ENCODE measurements at places on chromosomes 3 and 15. TPM values are rescaled to one million over a fixed set of nuclear protein-coding genes. Genes with fewer than 3 reads are reported as not detected.
A peak's percentile ranks its signal among the peaks of the same experiment; 100 is the strongest.

The CIB2 gene
- 0.75 TPM for polyA plus RNA-seq

The NANOGP8 gene
- not detected for polyA plus RNA-seq

The COL6A5 gene
- not detected for polyA plus RNA-seq

The CLDN18 gene
- polyA plus RNA-seq = not detected

The SLC12A1 gene
- not detected for polyA plus RNA-seq

- DNase-seq = peak; percentile 14
- H3K4me1 ChIP-seq = peaks cover 6% of the 10 kb centered on the region
- no peaks in the 10 kb centered on the region for H3K36me3 ChIP-seq
- no peaks in the 10 kb centered on the region for H3K27me3 ChIP-seq
- no peak overlapping the region for H3K4me3 ChIP-seq
Measured at GRCh38 chr15:56460071-56460470, 4.9 kb downstream of the MNS1 start.

GRCh38 chr3:27165321-27165721 lies 203.9 kb downstream of the NEK10 start:
- no peak for DNase-seq
- no peak overlapping the region for H3K4me3 ChIP-seq
- no peaks in the 10 kb centered on the region for H3K36me3 ChIP-seq
- H3K27ac ChIP-seq = no peak overlapping the region
- H3K27me3 ChIP-seq = no peaks in the 10 kb centered on the region

DNA sequence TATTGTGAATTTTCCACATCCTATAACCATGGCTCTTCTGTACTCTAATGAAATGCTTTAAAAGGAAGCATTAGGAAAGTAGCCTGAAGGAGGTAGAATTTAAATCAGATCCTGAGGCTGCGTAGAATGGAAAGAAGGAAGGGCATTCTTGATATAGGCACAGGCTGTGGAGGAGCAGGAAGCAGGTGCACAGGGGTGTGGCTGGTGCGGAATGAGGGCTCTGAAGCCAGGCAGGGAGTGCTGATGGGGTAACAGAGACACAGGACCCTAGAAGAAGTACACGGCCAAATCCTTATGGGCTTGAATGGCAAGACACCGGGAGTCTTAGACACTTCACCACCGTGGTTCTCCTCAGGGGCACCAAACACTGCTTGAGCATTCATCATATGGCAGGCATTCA lies 97.0 kb downstream of the MYLK start:
- no peaks in the 10 kb centered on the region for H3K36me3 ChIP-seq
- no peaks in the 10 kb centered on the region for H3K4me1 ChIP-seq
- no peaks in the 10 kb centered on the region for H3K27me3 ChIP-seq
- no peak overlapping the region for H3K4me3 ChIP-seq
- no peak overlapping the region for H3K27ac ChIP-seq

- no peaks in the 10 kb centered on the region for H3K4me1 ChIP-seq
- no peak overlapping the region for H3K4me3 ChIP-seq
- no peaks in the 10 kb centered on the region for H3K36me3 ChIP-seq
Measured at GRCh38 chr3:97125902-97126499, 311.6 kb downstream of the EPHA6 start.

DNA sequence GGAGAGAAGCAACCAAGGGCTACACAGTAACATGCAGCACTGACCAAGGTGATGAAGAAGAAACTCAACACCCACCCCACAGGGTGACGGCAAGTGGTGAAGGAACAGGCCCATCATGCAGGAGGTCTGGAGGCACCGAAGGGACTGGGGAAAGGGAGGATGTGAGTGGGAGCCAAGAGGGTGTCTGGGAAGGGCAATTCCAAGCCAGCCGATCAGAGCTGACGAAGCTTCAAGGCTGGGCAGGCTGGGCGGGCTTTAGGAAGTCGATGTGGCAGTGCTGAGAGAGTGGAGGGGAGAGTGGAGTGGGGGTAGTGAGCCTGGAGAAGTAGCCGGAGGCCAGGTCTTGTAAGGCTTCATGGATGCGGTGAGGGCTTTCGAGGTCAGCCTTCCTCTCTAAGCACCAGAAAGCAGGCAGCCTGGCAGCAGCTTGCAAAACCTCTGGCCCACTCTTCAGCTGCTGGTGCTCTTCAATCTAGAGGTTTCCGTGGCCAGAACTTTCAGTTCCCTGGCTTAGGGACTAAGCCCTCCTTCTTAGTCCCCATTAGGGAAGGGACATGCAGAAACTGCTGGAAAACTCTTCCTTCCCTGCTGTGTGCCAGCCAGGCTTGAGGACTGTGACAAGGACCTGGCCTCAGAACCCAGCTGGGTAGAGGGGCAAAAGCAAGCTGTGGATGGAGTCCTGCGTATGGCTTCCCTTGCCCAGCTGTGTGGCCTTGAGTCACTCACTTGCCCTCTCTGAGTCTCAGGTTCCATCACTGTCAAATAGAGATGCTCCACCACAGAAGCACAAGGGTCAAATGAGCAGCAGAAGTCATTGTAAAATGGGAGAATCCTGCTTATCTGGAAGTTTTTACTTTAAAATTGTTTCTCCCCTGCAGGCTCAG lies 72.1 kb downstream of the TLE3 start:
- DNase-seq = no peak
- H3K4me3 ChIP-seq = no peak overlapping the region

DNA sequence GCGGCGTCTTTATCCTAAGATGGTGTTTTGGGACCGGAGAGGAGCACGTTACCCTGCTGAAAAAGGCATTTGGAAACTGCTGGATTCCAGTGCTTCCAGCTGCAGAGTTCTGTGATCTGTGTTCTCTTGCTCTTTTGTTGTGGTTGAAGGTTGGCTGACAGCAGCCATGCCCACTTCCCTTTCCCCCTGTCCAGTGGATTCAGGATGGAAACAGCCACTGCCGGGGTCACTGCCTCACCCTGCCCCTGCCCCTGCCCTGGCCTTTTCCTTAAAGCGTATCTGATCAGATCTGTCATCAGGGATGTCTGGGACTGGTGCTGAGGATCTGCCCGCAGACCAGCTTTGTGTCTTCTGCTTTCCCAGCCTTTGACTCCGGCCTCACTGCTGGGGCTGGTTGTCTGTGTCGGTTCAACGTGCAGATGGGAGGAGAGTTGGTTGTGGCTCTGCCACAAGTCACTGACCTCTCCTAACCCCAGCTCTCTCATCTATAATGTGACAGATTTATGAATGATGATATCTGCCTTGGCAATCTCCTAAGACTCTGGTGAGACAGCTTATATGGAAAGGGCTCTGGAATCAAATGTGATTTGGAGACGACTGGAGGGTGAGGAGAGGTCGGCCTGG lies 219.4 kb upstream of the BHLHE40 start:
- DNase-seq = no peak
- no peak overlapping the region for H3K4me3 ChIP-seq
- peaks cover 42% of the 10 kb centered on the region for H3K36me3 ChIP-seq
- peak overlapping the region; percentile 11 for H3K27ac ChIP-seq
- H3K27me3 ChIP-seq = no peaks in the 10 kb centered on the region

DNA sequence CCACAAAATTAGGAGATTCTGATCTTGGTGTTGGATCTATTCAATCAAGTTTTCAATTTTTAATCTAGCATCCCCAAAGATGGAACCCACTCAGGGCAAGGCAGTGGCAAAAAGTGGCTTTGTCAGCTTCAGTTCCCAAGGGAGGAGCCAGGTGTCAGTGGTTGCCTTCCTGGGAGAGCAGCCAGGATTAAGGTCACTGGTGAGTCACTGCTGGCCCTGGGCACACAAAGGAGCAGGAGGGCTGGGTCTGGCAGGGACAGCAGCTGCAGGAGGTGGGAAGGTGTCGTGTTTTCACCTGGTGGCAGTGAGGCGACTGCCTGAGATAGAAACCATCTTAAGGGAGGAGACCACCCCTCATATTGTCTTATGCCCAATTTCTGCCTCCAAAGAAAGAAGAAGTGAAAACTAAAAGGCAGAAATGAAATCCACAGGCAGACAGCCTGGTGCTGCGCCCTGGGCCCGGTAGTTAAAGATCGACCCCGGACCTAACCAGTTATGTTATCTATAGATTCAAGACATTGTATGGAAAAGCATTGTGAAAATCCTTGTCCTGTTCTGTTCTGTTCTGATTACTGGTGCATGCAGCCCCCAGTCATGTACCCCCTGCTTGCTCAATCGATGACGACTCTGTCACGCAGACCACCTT lies 5.9 kb upstream of the KLHL25 start:
- H3K4me1 ChIP-seq = peaks cover 8% of the 10 kb centered on the region
- H3K27me3 ChIP-seq = peaks cover 2% of the 10 kb centered on the region
- no peak overlapping the region for H3K4me3 ChIP-seq
- no peak overlapping the region for H3K27ac ChIP-seq
- no peaks in the 10 kb centered on the region for H3K36me3 ChIP-seq

DNA sequence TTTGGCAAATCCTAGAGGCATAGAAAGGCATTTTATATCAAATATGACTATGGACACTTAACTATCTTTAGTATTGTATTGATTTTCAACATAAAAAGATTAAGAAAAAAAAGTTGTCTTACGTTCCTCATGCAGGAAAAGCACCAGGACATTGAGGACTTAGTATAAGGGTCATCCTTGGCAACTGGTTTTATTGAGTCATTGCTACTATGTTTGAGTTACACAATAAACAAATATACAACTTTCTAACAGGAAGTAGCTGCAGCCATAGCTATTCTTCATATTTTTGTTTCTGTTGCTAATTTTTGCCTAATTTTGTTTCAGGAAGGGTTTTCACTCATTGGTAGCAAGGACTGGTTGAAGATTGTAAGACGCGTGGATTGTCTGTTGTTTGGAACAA lies 93.0 kb downstream of the NPTN start:
- peaks cover 6% of the 10 kb centered on the region for H3K27me3 ChIP-seq
- no peaks in the 10 kb centered on the region for H3K36me3 ChIP-seq
- peak; percentile 43 for DNase-seq

DNA sequence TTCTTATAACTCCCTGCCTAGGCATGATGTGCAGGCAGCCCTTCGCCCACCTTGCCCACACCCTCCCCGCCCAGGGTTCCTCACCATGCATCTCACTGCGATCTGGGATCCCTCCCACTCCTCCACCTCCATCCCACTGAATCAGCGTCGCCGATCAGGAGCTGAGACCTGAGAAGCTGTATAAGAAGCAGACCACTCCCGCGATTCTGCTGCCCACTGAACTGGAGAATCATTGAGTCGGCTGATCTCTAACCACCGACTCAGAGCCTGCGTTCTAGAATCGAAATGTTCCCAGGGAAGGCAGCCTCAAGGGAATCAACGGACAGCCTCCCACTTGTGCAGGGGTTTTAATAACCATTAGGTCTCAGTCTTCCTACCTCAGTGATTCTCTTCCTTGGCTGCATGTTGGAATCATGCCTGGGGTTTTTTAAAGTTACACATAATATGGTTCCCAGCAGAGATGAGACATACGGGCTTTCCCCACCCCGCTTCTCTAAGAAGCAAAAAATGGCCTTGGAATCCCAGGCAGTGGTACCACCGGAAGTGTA lies 60.2 kb downstream of the TMEM44 start:
- H3K4me3 ChIP-seq = no peak overlapping the region
- H3K27me3 ChIP-seq = peaks cover 9% of the 10 kb centered on the region
- DNase-seq = no peak
- H3K4me1 ChIP-seq = peaks cover 49% of the 10 kb centered on the region
- no peak overlapping the region for H3K27ac ChIP-seq

- H3K4me3 ChIP-seq = no peak overlapping the region
- H3K4me1 ChIP-seq = no peaks in the 10 kb centered on the region
- peaks cover 6% of the 10 kb centered on the region for H3K36me3 ChIP-seq
- H3K27ac ChIP-seq = no peak overlapping the region
- DNase-seq = peak; percentile 39
Measured at GRCh38 chr3:71226565-71227269, 356.8 kb downstream of the FOXP1 start.

GRCh38 chr3:177150218-177150916 lies 46.9 kb downstream of the TBL1XR1 start:
- peaks cover 4% of the 10 kb centered on the region for H3K4me1 ChIP-seq
- H3K36me3 ChIP-seq = no peaks in the 10 kb centered on the region
- H3K27ac ChIP-seq = no peak overlapping the region
- no peak for DNase-seq
- no peak overlapping the region for H3K4me3 ChIP-seq

DNA sequence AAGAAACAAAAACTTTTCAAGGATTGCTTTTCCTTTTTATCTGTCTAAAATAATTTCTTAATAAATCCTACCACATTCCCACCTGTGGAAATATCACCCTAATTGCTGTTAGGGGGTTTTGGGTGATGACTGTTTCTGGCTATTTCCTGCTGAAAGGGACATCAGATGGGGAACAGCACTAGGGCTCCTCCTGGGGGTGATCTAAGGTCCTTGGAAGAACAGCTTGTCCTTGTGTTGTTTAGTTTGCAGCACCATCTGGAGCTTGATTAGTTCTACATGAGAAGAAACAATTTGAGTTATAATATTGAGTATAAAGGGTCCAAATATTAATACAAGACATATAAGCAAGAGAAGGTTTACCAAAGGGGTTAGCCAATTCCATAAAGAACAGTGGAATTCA lies 18.7 kb downstream of the OR5H15 start:
- H3K4me1 ChIP-seq = peaks cover 14% of the 10 kb centered on the region
- no peaks in the 10 kb centered on the region for H3K36me3 ChIP-seq
- DNase-seq = no peak
- no peak overlapping the region for H3K4me3 ChIP-seq

All from CD14-positive monocyte (primary cell).